Body of pancreas (tissue), 4 donors: ENCODE measurements at places on chromosomes 5 and 9.

DNA sequence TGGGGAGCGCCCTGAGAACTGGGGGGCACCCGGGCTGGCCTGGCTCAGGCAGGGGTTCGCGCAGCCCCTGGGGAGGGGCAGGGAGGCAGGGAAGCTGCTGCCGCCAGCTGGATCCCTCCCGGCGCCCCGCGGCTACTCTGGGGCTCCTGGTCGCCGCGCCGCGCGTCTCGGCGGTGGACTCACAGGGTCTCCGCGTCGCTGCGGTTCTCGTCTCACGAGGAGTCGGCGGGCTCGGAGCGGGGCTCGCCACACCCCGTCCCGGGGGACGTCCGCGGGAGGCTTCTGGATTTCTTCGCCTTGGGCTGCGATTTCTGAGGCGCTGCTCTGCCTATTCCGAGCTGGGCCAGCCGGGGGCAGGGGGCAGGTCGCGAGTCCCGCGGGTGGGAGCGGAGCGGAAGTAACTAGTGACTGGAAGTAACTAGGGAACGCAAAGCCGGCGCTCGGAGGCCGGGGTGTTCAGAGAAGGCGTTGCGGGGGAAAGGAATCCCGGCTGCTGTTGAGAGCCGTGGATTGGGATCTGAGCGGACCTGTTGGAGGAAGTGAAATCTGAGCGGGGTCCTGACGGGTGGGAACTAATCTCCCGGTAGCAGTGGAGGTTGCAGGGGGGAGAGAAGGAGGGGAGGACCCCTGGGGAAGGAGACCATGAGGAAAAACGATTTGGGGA lies 511 bp downstream of the CYSTM1 start:
- peak; percentile 84 for DNase-seq

DNA sequence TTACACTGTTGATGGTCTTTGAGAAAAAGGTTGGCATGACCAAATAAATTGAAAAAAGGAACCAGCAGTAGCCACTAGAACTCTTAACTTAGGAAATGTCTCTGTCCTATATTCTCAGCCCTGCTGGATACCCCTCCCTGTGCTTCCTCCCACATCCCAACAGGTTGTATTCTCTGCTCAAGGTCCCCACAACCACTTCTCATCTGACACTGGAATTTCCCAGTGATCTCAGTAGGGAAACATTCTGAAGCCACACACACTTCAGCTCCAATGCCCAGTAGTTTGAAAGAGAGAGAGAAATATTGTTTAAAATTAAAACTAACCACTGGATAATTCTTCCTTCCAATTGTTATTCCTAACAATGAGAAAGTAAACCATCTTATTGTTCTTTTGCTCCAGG lies 30.0 kb upstream of the NREP start:
- DNase-seq, result no peak

GRCh38 chr5:180636016-180636402 lies 13.4 kb downstream of the FLT4 start:
- no peak for DNase-seq

GRCh38 chr5:121053055-121053985 lies 589.2 kb downstream of the PRR16 start:
- no peak for DNase-seq

- no peak for DNase-seq
Measured at GRCh38 chr9:9229269-9229668, 1383.5 kb downstream of the PTPRD start.

DNA sequence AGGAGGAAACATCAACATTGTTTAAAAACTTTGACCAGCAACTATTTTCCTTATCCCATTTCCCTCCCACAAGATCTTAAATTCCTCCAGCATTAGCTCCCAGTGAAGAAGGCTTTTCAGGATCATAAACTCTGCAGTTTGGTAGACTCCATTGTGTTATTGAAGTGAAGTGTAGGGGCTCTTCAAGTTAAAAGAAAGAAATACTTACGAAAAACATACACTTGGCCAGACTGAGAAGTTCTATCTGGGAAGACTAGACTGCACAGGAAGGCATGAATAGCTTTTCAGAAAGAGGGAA lies 22.3 kb downstream of the LIFR start:
- no peak for DNase-seq

DNA sequence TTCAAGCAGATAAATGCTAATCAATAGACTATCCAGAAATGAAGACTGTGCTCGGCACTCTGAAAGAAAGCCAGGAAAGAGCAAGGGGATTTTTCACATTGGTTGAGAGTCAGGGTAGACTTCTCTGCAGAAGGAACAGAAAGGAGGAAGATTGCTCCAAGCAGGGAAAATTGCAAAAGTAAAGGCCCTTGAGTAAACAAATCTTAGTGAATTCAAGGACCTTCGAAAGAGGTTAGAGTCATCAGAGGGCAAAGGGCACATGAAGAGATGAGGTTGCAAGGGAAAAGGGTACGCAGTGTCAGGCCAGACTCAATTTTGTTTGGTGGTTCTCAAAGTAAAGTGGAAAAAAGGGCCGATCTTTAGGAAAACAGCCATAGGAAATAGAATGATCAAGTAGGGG lies 157.6 kb upstream of the RAI14 start:
- no peak for DNase-seq

DNA sequence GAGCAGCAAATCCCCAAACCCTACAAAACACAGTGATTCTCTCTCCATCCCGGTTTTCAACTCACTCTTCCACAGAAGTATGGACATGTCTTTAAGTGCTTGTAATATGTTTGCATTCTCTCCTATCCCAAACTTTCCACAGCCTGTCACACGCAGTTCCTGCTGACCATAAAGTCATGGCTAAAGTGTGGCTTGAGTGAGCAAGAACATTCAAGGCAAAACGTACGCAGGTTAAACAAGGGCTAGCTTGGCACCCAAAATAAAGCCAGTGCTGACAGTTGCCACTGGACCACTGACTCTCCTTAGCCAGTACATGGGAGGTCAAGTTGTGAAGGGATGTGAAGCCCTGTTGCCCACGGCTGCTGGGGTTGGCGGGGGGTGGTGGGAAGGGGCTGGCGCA lies 211.1 kb upstream of the IRX1 start:
- DNase-seq, result no peak

DNA sequence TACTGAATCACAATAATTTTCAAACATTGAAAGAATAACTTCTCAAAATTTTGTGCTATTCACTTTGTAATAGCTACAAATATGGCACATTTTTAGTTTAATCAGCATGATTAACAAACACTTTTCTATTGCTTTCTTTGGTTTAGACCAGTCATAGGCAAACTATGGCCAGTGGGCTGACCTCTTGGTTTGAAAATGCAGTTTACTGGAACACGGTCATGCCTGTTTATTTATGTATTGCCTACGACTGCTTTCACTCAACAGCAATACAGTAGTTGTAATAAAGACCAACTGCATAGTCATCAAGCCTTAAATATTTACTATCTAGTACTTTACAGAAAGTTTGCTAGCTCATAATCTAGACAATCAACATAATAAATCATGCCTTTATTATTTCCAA lies 810.8 kb downstream of the TLE1 start:
- DNase-seq, result no peak

GRCh38 chr5:54009828-54010227 lies 300.5 kb downstream of the ARL15 start:
- no peak for DNase-seq

GRCh38 chr5:122463221-122463620 lies 151.2 kb downstream of the SNCAIP start:
- no peak for DNase-seq

GRCh38 chr5:56011835-56012234 lies 17.1 kb upstream of the IL6ST start:
- DNase-seq, result no peak

DNA sequence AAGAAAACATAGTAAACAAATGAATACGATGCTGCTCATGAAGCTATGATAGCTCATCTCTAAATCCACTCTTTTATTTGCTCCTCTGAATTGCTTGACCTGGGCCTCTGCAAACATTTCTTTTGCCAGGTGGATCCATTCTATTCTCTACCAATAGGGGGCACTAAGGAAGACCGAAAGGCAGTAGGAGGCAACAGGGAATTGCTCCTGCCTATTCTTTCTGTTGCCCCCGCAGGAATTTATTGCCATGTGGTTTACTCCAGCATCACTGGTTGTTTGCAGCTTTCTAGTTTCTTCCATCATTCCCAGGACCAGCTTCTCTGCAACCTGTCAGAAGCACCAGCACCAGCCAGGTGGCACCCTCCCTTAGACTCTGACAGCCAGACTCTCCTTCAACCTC lies 5.3 kb downstream of the GAPT start:
- DNase-seq, result no peak

GRCh38 chr5:33319841-33320240 lies 120.9 kb upstream of the TARS1 start:
- DNase-seq, result no peak

- no peak for DNase-seq
Measured at GRCh38 chr5:146051678-146052077, 53.7 kb downstream of the PLAC8L1 start.

GRCh38 chr5:161406880-161407279 lies 139.6 kb downstream of the GABRB2 start:
- DNase-seq, result no peak

- DNase-seq, result no peak
Measured at GRCh38 chr5:179792612-179793467, 946 bp upstream of the LTC4S start.

DNA sequence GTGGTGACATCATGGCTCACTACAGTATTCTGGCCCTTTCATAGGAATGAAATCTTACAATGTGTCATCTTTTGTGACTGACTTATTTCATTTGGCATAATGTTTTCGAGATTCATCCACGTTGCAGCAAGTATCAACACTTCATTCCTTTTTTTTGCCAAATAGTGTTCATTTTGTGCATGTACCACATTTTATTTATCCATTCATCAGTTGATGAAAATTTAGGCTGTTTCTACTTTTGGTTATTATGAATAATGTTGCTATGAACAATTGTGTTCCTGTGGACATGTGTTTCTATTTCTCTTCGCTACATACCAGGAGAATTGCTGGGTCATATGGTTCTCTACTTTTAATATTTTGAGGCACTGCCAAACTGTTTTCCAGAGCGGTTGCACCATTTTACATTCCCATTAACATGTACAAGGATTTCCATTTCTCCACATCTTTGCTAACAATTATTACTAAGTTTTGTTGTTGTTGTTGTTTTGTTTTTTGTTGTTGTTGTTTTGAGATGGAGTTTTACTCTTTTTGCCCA lies 43.5 kb downstream of the RMI1 start:
- DNase-seq, result no peak

DNA sequence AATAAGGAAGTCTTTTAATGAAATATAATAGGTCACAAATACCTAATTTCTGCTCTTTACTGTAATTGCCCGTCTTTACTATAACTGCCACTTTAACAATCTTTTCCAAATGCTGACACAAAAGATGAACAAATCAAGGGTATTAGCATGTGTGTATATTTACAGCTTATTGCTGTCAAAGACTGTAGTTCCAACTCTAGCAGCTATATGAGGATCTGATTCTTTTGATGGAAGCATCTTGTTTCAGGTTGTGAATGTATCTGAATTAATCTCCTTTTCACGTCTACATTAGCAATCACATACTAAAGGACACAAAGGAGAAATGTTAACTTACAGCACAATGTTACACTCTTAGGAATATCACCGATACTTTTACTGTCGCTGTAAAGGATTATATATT lies 27.9 kb downstream of the RFX3 start:
- no peak for DNase-seq

DNA sequence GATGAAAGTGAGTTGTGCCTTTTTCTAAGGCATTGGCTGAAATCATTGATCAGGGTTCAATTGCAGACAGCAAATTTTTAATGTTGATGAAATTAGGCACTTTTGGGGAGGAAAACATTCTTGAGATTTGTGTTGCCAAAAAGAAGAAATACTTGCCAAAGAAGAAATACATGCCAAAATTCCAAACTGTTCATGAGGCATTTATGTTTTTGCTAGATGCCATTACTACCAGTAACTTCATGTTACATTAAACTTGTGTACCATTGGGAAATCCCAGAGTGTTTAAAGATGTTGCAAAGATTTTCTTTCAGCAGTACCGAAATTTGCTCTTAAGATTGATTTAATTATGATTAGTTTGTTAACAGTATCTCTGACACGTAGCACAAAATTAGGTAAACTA lies 7.0 kb downstream of the XRCC4 start:
- DNase-seq, result no peak

- peak; percentile 55 for DNase-seq
Measured at GRCh38 chr9:75889977-75890471, 449 bp upstream of the PCSK5 start.

DNA sequence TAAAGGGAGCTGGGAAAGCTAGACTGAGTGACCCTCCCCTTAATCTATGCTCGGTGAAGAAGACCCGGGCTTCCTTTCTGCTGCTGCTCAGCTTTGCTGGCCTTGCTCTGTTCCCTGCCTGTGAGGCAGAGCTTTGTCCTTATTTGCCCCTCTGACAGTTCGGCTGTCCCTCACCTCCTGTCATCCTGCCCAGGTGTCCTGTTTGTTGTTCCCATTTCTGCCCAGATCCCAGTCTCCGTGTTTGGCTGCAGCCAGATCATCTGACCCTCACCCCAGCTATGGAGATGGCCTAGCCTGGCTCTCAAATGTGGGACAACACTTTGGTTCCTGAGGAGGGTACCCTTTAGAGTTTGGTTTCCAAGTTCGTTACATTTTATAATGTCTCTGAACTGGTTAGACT lies 20.2 kb downstream of the OTULIN start:
- no peak for DNase-seq

DNA sequence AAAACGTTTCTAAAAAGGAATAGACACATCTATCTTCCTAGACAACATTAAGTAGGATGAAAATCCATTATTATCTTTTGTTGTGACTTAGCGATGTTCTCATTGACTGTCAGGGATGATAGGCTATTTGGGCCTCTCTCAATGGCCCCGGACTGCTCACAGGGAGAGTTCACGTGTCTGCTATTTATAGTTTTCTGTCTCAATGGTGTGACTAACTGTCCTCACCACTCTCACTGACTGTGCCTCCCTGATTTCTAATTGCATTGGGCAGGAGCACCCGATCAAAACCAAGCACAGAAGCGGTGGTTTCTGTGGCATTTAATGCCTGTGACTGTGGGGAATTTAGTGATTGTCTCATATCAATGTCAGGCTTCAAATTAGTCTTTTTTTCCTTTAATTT lies 286.7 kb upstream of the KLF9 start:
- DNase-seq, result no peak

DNA sequence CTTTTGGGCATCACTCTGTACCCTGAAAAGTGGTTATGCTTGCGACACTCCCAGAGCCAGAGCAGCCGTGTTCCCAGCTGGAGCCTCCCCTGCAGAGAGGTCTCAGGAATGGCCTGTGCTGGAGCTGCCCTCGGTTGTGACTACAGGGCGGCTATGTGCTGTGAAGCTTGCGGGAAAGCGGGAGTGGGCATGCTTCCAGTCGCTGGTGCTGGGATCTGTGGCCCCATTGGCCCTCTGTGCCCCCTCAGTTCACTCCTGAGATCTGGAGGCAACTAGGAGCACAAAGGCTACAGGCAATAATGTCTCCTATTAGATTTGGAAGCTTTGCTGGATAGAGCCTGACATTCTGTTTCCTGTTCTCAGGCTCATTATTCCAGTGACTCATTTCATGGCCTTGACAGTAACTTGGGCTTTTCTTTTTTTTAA lies 56.9 kb downstream of the GPR107 start:
- DNase-seq, result no peak

GRCh38 chr9:88237479-88237961 lies 99.2 kb upstream of the SPATA31C2 start:
- DNase-seq, result no peak
